Stimulated activated CD4-positive, alpha-beta T cell treated with anti-CD3 and anti-CD28 coated beads, Interleukin-12 subunit alpha, Interleukin-12 subunit beta, amount 100 ng/mL, for 4 hours (primary cell): ENCODE measurements at places on chromosomes 13 and 19.

GRCh38 chr13:63149375-63149774, 1733.7 kb upstream of the PCDH20 start:
- no peak for DNase-seq

DNA sequence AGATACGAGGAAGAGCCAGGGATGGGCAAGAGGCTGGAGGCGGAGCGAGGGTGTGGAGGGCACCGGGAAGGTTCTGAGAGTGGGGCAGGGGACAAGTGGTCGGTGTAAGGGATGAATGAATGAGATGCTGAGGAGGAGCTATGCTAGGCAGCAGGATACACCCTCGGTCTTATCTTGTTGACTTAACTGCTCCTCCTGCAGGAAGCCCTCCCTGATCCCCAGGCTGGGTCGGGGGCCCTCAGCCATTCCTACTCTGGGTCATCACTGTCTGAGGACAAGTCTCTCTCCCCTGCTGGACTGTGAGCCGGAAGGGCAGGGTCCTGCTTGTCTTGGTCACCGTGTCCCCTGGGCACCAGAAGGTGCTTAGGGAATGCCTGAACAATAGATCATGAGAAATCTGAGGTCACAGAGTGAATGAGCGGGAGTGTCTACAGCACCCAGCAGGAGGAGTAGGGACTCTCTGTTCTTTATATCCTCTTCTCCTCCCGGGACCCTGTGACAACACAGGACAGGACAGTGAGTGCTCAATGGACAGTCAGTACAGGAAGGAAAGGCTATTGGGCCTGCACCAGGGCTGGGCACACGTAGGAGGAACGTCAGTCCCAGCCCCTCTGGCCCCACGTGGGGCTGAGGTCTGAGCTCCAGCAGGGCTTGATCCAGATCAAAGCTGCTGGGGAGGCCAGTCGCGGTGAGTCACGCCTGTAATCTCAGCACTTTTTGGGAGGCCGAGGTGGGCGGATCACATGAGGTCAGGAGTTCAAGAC, 6.5 kb downstream of the NKPD1 start:
- DNase-seq, result no peak

- DNase-seq, result no peak
Measured at GRCh38 chr19:39843919-39844793, 2.0 kb downstream of the FBL start.

- DNase-seq, result no peak
Measured at GRCh38 chr19:31214997-31215396, 134.2 kb downstream of the TSHZ3 start.

GRCh38 chr13:99434258-99434788, 66.9 kb upstream of the TM9SF2 start:
- DNase-seq, result peak; percentile 53

DNA sequence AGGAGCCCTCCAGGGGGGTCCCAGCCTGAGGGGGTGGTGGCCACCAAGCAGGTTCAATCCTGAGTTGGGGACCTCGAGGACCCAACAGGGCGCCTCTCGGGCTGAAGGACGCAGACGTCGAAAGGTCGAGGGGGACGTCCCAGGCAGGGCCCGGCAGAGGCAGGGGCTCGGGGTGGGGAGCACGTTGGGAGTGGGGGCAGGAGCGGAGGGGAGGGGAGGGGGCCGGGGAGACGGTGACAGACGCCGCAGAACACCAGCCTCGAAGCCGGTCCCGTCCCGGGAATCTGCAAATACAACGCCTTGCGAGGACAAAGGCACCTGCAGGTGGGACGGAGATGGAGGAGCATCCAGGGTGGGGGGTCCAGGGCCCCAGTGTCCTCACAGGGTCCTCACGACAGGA, 4.1 kb downstream of the FGF22 start:
- DNase-seq, result no peak

- DNase-seq, result no peak
Measured at GRCh38 chr13:19182536-19182935, 912 bp upstream of the TUBA3C start.

GRCh38 chr13:41428155-41428554, 29.2 kb upstream of the RGCC start:
- DNase-seq, result peak; percentile 28

DNA sequence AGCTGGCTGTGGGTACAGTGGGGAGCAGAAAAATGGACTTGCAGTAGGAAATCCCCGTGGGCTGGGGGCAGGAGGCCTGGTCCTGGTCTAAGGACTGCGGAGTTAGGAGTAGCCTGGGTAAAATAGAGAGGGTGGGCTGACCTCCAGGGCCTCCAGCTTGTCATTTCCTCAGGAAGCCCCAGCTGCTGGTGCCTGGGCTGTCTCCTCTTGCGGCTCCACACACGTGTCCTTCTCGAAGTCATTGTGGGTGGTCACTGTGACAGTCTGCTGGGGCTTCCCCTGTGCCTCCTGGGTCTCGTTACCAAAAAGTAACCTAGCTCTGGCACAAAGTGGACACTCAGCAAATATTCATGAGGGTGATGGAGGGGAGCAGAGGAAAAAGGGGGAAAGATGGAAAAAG, 259.7 kb downstream of the FGF9 start:
- DNase-seq, result no peak

GRCh38 chr13:29802621-29803020, 47.8 kb downstream of the UBL3 start:
- no peak for DNase-seq

DNA sequence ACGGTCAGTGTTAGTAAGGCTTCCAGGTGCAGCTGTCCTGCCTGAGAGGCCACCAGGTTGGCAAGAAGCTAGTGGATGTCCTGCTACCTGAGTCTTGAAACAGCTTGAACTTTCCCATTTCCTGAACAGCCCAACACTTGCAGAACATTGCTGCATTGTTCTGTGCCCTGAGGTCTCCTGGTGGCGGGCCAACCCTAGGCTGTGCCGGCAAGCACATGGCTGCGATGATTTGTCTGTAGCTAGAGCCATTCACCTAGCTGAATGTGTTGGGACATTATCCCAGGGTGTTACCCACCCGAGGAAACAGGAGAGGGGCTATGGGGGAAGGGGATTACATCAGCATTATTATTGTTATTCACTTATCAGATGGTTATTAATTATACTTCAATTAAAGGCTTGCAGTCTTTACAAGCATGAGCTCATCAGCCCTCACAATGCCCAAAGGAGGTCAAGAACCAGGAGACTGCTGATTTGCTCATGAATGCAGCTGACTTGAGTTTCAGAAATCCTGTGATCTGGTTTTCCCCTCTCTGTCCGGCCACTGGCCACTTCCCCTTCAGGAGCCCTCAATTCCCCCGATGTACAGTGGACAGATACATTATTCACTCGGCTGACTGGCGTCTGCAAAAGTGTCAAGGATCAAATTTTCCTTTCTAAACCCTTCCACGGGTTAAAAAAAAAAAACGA, 187.6 kb upstream of the TSC22D1 start:
- no peak for DNase-seq

DNA sequence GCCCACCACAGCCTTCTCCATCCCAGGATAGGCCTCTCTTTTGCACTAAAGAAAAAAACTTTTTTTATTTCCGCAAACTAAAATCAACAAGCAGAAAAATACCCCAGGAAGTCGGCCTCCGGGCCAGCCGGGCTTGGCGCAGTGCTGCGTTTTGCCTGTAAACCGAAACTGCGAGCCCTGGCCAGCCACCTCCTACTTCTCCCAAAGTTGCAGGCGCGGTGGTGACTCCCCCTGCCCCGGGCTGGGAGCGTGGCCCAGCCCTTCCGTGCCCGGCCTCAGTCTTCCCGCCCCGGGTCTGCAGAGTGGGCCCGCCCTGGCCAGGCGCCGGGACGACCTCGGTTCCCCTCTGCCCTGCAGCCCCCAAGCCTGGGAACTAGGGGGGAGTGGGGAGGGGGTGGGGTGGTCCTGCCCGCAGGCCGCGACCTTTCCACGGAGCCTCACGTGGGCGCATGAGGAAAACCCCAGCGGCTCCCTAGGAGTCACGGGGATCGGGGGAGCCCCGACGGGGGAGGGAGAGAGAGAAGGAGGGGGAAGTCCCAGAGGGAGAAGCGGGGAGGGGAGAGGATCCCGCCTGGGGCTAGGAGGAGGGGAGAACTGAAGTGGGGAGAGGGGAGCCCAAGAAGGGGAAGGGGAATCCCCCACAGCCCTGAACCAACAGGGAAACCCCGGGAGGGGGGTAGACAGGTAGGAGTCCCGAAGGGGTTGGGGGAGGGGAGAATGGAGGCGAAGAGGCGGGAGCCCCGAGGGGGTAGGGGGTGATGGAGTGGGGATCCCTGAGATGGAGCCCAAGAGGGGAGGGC, 3.0 kb downstream of the GADD45B start:
- DNase-seq, result peak; percentile 65

- DNase-seq, result peak; percentile 15
Measured at GRCh38 chr19:1315470-1316166, 29.9 kb downstream of the EFNA2 start.

DNA sequence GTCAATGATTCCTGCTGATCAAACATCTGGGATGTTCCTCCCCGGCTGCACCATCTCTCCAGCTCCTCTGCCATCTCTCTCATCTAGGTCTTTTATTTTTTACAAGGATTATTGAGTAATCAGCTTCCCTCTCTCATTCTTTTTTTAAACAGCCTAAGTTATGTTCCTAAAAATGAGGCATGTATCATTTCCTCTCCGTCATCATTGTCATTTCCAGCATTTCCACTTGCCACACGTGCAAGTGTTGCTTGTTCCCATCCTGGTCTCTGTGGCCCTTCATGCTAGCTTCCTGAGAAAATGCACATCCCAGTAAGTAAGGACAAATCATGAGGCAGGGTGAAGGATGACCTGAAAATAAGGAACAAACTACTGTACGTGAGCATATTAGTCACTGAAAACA, 102.7 kb upstream of the POSTN start:
- no peak for DNase-seq

GRCh38 chr19:31261603-31262212, 87.5 kb downstream of the TSHZ3 start:
- no peak for DNase-seq

DNA sequence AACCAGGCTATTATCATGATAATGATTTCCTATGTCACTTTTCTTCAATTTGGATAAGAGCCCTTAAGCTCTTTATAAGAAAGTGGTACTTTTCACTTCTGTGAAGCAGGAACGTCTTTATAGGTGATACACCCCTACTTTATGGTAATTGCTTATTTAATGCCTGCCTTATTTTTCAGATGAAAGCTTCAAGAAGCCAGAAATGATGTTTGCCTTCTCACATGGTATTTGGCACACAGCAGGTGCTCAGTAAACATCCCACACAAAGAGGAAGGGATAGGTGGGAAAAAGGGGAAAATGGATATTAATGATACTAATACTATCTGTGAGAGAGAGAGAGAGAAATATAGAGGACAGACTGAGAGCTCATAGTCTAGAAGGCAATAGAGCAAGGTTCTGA, 29.0 kb upstream of the WASF3 start:
- DNase-seq, result no peak

DNA sequence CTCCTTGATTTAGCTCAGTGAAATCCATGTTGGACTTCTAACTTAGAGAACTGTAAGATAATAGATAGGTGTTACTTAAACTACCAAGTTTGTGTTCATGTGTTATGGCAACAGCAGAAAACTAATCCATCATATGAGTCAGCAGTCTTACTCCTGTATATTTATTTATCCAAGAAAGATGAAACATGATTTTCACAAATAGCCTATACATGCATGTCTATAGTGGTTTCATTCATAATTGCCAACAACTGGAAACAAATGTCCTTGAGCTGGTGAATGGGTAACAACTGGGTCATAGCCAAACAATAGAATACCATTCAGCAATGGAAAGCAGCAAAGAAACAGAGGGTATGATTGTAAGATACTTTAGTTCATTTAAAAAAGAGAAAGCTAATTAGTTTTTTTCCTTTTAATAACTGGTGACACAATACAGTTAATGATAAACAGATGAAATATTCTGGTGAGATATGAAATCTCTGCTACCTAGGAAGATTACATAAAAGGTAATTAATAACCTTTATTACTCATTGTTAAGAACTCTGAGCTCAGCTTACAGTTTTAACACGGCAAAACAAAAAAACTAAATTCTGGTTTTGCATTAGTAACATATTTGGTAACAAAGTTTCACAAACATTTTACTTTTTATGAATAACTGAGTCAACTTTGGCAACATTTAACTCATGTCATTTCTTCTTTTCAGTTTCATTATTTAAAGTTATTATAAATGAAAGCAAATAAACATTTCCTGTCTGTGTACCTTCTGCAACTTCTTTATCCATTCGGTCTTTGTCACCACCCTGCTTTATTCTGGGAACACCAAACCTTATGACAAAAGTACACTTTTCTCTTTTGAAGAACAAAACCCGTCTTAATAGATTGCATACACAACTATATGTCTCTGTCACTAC, 181.3 kb downstream of the LIG4 start:
- no peak for DNase-seq
